ENCODE measurements at places on chromosomes 4 and X.

- no peak for DNase-seq
Measured at GRCh38 chrX:30706216-30706775, 53.1 kb downstream of the GK start.

DNA sequence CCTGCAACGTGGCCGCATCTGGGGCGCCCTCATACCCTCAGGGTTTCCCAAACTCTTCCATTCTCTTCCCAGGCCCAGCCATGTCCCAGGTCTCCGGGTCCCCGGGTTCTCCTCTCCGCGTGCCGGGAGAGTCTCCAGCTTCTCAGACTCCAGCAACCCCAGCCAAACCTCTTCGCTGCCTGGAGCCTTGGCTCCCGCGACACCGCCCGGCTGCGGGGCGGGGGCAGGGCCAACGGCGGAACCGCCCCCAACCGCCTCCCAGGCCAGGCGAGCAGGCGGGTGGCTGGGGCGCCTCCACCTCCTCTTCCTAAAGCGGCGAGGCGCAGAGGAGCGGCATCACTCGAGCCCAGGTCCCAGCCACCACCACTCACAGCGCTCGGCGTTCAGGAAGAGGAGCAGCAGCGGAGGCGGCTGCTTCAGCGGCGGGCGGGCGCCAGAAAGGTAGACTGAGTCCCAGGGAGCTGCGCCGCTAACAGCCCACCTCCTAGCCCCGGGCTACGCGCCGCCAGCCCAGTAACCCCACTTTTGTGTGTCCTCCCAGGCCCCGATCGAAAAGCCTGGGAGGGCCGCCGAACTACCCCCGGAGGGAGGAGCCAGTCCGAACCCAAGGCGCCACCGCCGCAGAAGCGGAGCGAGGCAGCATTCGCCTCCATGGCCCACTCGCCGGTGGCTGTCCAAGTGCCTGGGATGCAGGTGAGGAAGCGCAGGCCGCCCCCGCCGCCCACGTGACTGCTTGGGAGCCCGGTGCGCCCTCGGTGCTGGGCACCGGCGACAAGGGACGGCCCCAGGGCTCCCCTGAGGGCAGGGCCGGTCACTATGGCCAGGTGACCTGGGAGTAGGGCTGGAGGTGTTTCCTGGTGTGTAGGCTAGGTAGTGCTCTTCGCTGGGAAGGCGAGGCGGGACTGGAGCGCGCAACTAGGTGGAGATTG lies at the start of gene STK26:
Gene STK26 (plus strand): TSS at position 336 of the 929 bp plus-strand sequence. CDS start 316 bp downstream, at position 652.
- DNase-seq, result peak; percentile 76

- DNase-seq, result no peak
Measured at GRCh38 chr4:16967722-16968121, 69.3 kb upstream of the LDB2 start.

DNA sequence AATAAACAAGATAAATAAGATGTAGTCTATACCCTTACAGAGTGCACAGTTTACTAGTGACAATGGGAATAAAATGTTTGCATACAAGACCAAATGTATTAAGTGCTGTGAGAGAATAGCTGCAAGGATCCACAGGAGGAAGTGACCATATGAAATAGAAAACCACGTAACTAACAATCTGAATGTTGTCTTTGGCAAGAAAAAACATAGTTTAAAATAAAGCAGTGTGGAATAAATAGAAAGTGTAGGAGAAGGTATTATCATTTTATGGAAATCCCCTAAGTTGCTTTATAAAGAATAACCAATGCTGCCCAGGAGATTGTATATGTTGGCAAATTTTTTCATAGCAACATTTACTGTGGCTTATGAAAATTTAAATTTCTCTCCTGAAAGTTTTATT lies 116.1 kb downstream of the PCDH7 start:
- no peak for DNase-seq

DNA sequence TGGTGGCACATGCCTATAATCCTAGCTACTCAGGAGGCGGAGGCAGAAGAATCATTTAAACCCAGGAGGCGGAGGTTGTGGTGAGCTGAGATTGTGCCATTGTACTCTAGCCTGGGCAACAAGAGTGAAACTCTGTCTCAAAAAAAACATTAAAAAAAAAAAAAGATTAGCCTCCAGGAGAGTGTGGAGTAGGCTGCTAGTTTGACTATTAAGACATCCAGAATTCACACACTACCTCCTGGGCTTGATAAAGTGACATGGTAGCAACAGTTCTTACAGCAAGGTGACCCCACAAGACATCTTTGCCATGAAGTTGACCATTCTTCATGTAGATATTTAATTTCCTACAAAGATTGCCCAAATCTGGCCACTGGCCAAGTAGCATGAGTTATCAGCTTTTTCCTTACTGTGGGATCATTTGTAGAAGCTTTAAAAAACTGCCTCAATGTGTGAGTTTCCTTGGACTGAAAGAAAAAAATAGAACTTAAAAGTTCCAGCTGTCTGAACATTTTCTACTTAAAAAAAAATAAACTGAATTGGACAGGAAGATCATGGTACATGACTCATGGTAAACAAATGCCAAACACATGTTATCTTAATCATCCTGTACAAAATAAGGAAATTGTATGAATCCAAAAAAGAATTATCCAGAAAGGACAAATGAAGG lies 35.3 kb upstream of the SPRY1 start:
- DNase-seq, result no peak
